Stimulated activated CD8-positive, alpha-beta memory T cell treated with anti-CD3 and anti-CD28 coated beads, Interleukin-4, amount 100 ng/mL, for 4 hours (primary cell): ENCODE measurements at places on chromosomes 3 and 15.

DNA sequence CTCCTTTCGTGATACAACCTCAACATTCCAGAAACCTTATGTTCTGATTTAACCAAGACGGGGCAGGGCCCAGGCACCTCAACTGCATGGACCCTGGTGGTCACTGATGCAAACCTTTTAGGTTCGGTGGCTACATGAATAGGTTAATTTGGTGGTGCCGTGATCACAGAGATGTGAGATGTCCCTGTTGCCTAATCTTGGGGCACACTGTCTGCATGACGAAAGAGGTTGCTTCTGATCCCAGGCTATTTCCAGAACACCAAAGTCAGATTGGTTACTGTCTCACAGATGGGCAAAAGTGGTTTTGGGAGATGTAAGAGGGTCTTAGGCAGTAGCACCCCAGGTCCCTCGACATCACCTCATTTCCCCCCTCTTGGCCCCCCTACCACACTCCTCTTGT lies 4.0 kb upstream of the CCR1 start:
- no peak for DNase-seq

DNA sequence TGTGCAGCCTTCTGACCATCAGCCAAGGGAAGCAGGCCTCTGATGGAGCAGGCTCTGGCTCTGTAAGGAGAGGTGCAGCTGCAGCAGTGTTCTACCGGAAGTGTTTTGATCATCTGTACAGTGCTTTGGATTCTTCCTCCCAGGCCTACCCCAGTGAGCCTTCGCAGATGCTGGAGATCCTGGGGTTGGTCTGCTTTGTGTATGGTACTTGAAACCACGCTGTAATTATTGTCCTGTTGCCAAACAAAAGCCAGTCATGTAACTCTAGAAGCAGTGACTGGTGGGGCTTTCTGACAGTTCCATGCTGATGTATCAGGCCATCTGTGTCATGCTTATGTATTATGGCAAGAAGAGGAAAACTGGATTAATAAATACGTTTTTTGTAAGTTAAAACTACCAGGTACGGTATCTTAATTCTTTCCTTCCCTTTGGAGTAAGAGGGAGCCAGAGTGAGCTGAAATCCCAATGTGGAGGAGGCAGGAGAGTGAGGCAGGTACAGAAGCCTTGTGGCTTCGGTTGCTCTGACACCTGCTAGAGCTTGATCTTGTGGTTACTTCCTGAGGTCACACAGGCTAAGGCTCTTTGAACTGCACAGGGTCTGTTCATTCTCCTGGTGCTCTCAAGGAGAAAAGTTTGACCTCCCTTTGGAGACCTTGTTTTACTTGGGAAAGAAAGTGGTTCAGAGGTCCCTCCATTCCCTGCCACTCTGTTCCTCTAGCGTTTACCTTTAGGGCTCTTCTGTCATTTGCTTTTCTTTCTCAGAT lies 3.7 kb downstream of the TMEM42 start:
- no peak for DNase-seq

- no peak for DNase-seq
These were observed 257.4 kb downstream of the SQOR start for GRCh38 chr15:45892182-45892581.

DNA sequence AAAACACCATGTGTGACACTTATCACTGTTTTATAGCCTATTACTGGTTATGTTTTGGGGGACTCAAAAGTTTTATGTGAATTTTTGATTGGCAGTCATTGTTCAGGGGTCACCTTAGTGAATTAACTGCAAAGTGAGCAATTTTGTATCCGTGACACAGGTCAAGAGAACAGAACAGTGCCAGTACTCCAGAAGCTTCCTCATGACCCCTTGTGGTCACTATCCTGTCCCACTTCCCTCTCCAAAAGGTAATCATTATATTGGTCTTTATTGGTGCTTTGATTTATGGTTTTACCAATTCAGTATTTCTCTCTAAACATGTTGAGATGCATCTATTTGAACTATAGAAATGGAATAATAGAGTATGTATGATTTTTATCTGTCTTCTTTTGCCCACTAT lies 107.1 kb downstream of the STT3B start:
- DNase-seq = no peak

- no peak for DNase-seq
These were observed 16.3 kb downstream of the GCSAM start for GRCh38 chr3:112116748-112117186.

GRCh38 chr3:51712511-51712931 lies 5.7 kb downstream of the GRM2 start:
- no peak for DNase-seq

- DNase-seq = no peak
These were observed 127.7 kb downstream of the LRRC3B start for GRCh38 chr3:26750263-26750662.

GRCh38 chr3:118573912-118574311 lies 460.7 kb downstream of the IGSF11 start:
- no peak for DNase-seq

- no peak for DNase-seq
These were observed 444.5 kb downstream of the PLOD2 start for GRCh38 chr3:145716519-145716918.

DNA sequence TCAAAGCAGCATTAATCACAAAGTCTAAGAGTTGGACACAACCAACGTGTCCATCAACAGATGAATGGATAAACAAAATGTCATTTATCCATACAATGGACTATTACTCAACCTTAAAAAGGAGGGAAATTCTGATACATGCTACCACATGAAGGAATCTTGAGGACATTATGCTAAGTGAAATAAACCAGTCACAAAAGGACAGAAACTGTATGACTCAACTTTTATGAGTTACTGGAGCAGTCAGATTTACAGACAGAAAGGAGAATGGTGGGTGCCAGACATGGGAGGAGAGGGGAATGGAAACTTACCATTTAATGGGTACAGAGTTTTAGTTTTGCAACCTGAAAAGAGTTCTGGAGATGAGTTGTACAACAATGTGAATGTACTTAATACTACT lies 43.0 kb upstream of the SEC13 start:
- DNase-seq = no peak

DNA sequence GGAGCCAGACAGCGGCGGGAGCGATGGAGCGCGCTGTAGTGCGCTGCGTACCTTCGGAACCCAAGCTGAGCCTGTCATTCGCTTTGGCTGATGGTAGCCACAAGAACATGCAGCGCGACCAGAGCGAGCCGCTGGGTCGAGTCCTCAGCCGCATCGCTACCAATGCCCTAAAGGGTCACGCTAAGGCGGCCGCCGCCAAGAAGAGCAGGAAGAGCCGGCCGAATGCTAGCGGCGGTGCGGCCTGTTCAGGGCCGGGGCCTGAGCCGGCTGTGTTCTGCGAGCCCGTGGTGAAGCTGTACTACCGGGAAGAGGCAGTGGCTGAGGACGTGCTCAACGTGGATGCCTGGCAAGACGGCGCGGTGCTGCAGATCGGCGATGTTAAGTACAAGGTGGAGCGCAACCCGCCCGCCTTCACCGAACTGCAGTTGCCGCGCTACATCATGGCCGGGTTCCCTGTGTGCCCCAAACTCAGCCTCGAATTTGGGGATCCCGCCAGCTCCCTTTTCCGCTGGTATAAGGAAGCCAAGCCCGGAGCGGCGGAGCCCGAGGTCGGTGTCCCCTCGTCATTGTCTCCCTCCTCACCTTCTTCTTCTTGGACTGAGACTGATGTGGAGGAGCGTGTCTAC lies 498 bp downstream of the PDE12 start:
- DNase-seq = no peak

DNA sequence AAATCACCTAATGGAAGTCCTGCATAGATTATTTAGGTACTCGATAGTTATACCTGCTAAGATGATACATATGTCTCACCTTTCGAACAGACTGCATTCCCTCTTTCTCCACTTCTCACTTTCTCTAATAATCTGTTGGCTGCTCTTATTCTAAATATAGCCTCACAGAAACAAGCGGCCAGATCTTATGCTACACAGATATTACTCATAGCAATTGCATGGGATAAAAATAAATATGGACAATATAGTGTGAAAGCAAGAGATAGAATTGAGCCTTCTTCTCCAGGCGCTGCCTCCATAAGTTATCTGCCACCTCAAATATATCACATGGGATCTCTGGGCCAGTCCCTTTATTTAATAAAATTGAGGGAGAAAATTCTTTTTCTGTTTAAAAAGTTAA lies 29.5 kb upstream of the TGFBR2 start:
- no peak for DNase-seq
